ENCODE measurements at places on chromosomes 1 and 21. TPM values are rescaled to one million over a fixed set of nuclear protein-coding genes. Genes with fewer than 3 reads are reported as not detected.

- no peaks in the 10 kb centered on the region for H3K4me1 ChIP-seq
- no peak for DNase-seq
- no peaks in the 10 kb centered on the region for H3K27me3 ChIP-seq
- no peak overlapping the region for H3K4me3 ChIP-seq
- H3K36me3 ChIP-seq: no peaks in the 10 kb centered on the region
Measured at GRCh38 chr1:81921344-81921743, 120.6 kb downstream of the ADGRL2 start.

Gene FAM163A
- total RNA-seq: 0.08 TPM

- H3K27me3 ChIP-seq: no peaks in the 10 kb centered on the region
- no peaks in the 10 kb centered on the region for H3K36me3 ChIP-seq
- H3K27ac ChIP-seq: no peak overlapping the region
- H3K4me1 ChIP-seq: no peaks in the 10 kb centered on the region
Measured at GRCh38 chr1:207970329-207971233, 59.7 kb upstream of the CD34 start.

Gene LAMC2
- not detected for total RNA-seq
